ENCODE measurements at places on chromosomes 12 and 14.

DNA sequence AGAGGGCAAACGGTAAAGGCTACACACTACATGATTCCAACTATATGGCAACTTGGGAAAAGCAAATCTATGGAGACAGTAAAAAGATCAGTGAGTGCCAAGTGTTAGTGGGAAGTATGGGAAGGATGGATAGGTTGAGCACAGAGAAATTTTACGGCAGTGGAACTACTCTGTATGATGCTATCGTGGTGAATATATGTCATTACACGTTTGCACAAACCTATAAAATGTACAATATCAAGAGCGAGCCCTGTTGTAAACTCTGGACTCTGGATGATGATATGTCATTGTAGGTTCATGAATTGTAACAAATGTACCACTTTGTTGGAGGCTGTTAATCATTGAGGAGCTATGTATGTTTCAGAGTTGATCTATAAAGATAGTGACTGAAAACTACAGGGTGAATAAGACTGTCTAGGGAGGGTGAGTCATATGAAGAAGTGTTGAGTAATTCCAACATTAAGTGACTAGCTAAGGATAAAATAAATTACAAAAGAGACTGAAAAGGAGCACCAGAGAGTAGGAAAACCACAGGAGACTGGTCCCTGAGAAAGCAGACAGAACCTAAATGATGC lies 349.2 kb upstream of the LMO3 start:
- DNase-seq: no peak

GRCh38 chr14:73153272-73153671 lies 17.0 kb downstream of the PSEN1 start:
- DNase-seq: no peak

DNA sequence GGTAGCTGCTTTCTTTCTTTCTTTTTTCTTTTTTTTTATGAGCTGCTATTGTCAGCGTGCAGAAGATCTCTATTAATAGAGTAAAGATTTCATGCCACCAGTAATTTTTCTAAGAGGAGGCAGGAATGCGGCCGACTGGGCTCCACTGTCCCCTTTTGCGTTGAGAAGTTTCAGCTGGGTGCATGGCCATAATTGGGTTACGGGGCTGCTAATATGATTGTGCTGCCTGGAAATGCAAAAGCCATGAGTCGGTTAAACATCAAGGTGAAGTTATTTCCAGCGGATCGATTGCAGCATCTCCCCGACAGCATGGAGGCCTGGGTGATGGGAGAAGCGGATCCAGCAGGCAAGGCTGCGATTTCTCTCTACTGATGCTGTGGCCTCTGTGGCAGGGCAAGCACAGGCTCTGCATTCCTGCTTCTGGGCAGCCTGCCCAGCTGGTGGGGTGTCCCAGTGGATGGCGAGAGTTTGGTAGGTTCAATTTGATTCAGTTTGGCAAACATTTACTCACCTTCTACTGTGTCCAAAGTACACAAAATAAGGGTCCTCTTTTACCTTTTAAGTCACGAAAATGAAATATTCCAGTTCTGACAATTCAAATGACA lies 54.4 kb upstream of the PRMT8 start:
- DNase-seq: no peak

DNA sequence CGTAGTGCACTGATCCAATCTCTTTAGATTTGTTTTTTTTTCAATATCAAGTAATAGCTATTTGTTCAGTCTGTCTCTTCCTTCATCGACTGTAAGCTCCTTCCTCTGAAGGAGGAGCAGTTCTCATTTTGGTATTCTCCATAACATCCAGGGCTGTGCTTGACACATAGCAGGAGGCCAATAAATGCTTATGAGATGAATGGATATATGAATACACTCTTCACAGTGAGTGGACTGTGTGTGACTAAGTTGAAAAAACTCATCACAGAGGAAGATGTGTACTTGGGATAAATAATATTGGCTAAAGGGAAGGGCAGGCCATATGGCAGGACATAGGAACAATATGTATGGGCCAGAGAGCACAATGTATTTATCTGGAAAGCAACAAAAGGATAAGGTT lies 205.3 kb upstream of the PRICKLE1 start:
- DNase-seq: no peak

DNA sequence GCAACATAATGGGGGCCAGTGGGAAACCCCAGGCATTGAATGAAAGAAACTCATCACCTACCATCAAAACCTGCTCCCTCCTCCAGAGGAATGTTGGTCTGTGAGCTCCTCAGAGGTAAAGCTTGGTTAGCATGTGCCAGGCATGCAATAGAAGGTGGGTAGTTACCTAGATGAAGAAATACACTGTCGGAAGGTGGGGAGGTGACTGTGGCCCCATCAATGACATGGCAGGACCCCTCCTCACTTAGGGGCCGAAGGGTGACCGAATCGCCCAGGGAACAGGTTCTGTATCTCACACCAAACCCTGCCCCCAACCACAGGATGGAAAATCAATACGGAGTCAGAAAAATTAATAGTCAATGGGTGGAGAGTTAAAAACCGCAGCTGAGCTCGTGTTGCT lies 135.6 kb downstream of the BCL11B start:
- no peak for DNase-seq

DNA sequence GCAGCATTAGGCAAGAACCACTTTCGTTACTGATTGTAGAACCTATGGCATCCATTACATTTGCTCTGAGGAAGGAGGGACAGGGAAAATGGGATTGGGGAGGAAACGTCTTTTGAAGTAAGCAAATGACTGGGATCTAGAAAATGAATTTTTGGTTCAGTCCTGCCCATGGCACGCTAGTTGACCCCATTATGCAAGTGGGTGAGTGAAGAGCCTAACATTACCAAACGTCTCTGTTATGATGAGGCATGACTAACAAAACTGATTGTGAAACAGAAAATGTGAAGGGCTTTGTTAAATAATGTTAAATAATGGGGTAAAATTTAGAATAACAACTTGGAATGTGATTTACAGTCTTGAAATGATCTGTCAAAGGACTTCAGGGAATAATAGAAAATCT lies 38.9 kb downstream of the CPSF2 start:
- no peak for DNase-seq

- no peak for DNase-seq
Measured at GRCh38 chr12:52895726-52896189, 9.1 kb downstream of the KRT8 start.

GRCh38 chr14:74595006-74595735 lies 16.9 kb downstream of the LTBP2 start:
- no peak for DNase-seq

DNA sequence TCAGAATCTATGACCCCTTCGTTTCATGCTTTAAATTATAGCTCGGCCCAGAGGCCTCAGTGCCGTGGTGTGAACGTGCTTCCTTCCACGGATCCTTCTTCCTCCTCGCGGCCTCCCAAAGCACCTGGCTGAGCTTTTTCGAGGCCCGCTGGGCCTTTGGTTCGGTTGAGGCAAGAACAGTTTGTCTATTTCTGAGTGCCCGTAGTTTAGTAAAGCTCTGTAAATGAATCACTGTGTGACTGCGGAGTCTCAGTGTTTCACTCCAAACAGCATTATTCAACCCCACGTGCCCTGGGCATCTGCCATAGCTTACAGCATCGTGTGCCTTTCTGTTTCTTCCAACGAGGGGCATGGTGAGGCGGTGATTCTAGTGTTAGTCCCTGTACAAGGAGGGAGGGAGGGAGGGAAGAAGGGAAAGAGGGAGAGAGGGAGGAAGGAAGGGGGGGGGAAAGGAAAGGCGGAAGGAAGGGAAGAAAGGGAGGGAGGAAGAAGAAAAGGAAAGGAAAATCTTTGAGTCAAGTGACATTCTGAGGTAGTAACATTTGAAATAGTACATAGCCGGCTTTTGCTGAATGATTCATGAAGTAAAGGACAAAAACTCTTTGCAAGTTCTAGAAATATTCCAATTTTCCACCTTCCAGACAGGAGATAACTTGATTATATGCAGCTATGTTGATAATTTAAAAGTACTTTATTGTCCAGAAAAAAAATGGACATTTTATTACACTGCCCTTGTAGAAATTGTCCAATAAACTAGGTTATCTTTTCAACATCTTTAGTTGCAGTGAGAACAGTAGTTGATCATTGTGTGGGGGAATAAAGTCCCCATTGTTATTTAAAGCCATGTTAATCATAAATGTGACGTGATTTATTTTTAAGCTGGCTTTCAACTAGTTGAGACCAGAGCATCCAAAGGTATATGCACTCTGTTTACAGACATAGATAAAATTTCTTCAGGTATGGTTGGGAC lies 1.2 kb upstream of the TRIM9 start:
- no peak for DNase-seq
